ENCODE measurements at places on chromosomes 1 and 21.

- no peak for DNase-seq
Measured at GRCh38 chr21:27813750-27814149, 846.9 kb upstream of the ADAMTS5 start.

DNA sequence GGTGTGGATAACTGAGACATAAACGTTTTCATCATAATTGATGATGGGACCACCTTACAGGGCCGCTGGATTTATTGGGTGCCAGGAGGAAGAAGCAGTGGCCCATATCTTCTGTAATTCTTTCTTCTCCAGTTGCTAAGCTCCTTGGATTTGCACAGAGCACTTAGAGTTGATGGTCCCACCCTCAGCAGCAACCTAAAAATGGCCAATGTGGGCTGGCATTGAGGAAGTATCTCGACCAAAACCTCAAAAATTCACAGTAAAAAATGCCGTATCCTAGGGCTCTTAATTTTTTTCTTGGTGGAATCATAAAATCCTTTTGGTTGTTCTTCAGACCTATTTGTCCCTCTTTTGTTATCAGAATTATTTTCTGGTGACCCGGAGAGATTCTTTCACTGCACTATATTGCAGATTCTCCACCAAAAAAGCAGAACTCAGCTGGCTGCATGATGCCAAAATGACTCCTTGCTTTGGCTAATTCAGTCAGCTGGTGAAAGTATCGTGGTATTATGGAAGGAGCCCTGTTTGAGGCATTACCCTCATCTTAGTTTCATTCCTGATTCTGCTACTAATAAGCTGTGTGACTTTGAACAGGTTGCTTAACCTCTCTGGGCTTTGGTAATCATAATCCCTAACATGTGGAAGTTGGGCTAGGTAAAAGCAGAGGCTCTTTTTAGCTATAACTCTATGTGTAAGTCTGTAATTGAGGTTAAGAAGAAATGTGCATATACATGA lies 27.6 kb downstream of the KIRREL1 start:
- DNase-seq = no peak

- DNase-seq = no peak
Measured at GRCh38 chr1:167698313-167698712, 23.5 kb upstream of the MPZL1 start.

DNA sequence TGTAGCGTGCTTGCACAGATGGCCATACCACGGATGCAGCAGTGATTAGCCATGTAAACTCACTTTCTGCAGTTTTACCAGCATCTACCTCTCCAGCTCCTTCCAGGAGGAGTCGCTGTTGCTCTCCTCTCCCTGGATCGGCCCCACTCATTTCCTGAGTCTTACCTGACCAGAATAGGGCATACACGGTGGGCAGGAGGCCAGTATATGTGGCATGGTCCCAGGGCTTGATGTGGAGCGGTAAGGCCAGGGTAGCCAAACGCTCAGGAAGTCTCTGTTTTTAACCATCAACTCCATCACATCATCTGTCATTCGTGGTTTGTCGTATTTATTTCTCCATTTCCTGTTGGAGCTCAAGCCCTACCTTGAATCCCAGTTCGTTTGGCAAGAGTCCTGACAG lies 163.4 kb upstream of the USP24 start:
- DNase-seq = peak; percentile 39

GRCh38 chr1:206706298-206706791 lies 21.6 kb downstream of the MAPKAPK2 start:
- DNase-seq = no peak

GRCh38 chr1:172252321-172252720 lies 168.2 kb upstream of the C1orf105 start:
- DNase-seq = no peak

DNA sequence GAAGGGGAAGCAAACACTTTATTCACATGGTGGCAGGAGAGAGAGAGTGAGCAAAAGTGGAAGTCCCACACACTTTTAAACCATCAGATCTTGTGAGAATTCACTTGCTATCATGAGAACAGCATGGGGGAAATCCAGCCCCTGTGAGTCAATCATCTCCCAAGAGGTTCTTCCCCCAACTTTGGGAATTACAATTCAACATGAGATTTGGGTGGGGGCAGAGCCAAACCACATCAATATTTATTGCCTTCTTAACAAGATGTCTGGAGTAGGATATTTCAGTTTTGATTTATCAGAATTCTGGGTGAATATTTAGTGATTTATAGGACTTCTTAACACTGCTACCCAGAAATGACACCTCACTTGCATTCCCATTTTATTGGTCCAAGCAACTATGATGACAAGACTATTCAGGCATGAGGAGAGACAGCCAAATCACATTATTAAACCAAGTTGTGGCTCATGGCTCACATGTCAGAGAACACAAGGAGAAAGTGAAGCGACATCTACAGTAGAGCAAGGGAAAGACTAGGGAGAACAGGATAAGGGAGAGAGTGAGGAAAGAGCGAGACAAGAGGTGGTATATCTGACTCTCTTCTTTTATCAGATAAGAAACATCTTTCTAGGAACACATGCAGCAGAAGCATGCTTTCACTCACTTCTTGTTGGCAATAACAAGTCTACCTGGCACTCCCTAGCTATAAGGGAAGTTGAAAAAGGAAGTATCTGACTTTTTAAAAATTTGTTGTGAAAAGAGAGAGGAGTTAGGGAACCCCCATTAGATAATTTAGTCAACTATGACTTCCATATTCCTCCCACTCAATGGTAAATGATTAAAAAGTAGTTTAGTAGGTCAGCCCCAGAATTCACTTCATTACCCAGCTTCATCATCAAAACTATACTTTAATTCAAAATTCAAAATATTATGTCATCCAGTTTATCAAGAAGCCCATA lies 36.6 kb upstream of the PTPRC start:
- no peak for DNase-seq

DNA sequence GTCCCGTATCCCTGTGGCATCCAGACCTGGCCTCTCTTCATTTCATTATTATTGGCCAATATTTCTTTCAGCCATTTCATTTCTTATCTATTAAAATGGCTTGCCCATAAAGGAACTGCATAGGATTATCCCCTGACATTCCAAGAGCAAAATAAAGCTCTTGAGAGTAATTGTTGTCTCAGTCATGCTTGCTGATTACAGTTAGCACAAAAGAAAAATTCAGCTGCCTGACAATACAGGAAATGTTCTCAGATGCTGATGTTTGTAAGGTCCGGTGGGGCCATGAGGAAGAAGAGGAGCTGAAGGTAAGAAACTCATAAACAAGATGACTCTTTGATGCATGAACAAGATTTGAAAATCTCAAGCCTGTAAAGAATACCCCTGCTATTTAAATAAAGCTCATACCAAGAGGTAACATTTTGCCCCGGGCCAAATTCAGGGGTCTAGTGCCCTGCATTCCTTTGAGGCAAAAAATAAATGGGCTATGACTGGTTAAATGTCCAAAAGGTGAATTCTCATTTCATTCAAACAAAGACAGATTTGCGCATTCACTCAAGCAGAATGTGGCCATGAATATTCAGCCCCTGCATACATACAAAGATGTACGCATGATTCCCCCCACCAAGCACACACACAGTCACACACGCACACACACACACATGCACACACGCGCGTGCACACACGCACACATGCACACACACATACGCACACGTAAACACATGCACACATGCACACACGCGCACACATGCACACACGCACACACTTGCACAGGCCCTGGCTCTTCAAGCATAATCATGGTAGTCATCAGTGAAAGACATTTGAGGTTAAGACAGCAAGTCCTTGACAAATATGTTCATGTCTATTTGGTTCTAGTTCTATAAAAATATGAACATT lies 44.8 kb downstream of the KCNJ15 start:
- no peak for DNase-seq

GRCh38 chr1:31643976-31644559 lies 608 bp downstream of the PEF1 start:
- no peak for DNase-seq

DNA sequence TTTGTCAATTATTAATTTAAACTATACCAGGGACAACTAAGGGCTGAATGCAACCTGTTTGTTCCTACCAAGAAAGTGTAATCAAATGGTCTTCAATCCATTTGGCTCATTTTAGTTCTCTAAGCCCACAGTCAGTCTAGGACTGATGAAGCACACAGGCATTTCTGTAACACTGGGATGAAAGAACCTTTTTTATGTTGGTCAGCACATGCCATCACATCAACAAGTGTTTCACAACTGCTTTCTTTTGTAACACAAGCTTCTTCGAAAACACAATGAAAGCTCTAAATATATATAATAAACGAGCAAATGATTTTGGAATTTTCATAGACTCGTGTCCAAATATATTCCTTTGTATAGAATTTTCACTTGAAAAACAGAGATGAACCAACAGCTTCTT lies 28.8 kb downstream of the HEATR1 start:
- no peak for DNase-seq

- DNase-seq = no peak
Measured at GRCh38 chr1:76055987-76056386, 18.6 kb upstream of the ST6GALNAC3 start.

DNA sequence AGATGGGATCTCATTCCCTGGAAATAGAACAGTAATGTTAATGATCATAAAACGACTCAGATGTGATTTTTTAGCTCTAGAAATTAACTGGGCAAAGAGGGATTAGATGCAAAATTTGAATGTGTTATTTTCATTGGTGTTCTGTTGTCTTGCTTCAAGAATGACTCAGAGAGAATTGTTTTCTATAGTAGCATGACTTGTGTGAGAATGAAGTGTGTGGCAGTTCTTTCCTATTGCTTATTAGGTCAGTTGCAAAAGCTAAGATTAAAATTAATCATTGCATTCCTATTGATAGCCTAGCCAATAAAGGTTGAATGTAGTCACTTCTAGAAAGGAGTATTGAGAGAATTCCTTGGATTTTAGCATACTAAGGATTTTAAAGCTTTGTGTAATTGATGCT lies 22.9 kb downstream of the SPEN start:
- DNase-seq = no peak

GRCh38 chr1:20183616-20184271 lies 2.2 kb upstream of the UBXN10 start:
- DNase-seq = no peak

- DNase-seq = no peak
Measured at GRCh38 chr1:177585302-177586220, 384.3 kb downstream of the SEC16B start.

- no peak for DNase-seq
Measured at GRCh38 chr1:211598514-211598913, 19.6 kb upstream of the SLC30A1 start.

- no peak for DNase-seq
Measured at GRCh38 chr1:12346483-12347151, 116.8 kb downstream of the VPS13D start.

- DNase-seq = no peak
Measured at GRCh38 chr1:75136921-75137641, 2.9 kb downstream of the LHX8 start.

DNA sequence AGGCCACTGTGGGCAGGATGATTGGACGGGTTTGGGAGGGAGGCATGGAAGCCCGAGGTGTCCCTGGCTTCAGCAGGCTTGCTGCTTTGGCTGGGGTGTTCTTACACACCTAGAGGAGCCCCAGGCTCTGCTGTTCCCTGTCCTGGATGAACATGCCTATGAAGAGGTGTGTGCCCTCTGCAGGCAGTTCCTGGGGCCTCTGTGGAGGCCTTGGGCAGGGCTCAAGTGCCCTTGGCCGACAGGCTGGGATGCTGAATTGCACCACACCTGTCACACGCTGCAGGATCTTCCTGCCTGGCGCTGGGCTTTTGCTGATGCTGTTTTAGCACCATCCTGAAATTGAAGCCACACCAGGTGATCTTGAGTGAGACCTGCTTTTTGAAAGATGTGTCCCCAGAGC lies 415.0 kb upstream of the VAMP3 start:
- DNase-seq = no peak

- DNase-seq = peak; percentile 61
Measured at GRCh38 chr1:169044296-169044695, 62.2 kb upstream of the ATP1B1 start.

- DNase-seq = no peak
Measured at GRCh38 chr1:96076589-96076988, 645.0 kb upstream of the PTBP2 start.

- no peak for DNase-seq
Measured at GRCh38 chr1:47479664-47480063, 41.8 kb downstream of the FOXD2 start.

DNA sequence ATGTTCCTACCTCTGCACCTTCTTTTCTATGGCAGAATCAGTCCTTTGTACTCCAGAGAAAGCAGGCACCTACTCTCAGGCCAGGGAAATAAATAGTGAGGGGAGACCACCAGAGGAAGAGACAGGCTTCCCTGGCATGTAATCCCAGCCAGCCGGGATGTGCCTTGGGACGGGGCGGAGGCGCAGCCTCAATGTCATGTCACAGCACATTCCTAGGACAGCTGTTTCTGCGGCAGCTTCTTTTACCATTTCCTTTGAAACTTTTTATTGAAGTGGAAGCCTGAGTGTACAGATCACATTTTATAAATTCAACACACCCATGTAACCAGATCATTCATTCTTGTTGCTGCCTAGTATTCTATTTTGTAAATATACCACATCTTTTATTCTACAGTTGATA lies 67.9 kb upstream of the ZNF326 start:
- no peak for DNase-seq

Data from NAMALWA (cell line).